ENCODE measurements at places on chromosomes 3 and 15.

DNA sequence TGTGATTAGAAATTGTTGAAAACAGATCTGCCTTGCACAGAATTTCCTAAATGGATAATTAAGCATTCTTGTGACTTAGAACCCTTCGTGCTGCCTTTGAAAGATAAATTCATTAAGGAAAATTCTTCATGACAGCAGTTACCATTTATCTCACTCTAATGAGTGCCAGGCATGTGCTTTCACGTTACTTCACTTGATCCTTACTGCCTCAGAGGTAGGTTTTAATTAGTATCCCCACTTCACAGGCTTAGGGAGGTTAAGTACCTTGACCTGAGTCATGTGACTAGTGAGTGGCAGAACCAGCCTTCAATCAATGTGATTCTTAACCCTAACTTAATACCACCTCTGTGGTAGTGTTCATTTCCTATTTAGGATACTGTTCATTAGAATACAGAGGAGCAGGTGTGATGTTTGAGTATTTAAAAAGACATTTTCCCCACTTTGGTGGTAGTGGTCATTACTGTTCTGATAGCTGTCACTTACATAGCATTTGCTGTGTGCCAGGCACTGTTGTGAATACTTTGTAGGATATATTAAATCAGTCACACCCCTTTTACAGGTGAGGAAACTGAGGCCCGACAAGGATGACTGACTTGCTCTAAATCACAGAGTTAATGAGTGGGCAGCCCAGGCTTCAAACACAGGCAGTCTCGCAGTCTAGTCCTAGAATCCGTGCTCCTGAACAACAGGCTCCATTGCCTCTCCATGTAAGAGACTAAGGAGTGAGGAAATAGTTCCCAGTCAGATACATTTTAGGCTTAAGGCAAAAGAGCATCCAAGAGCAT, 57.9 kb downstream of the RLBP1 start:
- no peak for DNase-seq

- DNase-seq: no peak
Measured at GRCh38 chr15:58243070-58243469, 104.9 kb downstream of the AQP9 start.

GRCh38 chr15:69600556-69601085, 148.0 kb downstream of the RPLP1 start:
- no peak for DNase-seq

GRCh38 chr3:46423588-46423987, 16.5 kb downstream of the CCRL2 start:
- no peak for DNase-seq

- no peak for DNase-seq
Measured at GRCh38 chr15:46322753-46323152, 687.9 kb downstream of the SQOR start.

GRCh38 chr3:87126321-87126720, 100.8 kb upstream of the CHMP2B start:
- no peak for DNase-seq
